ENCODE measurements at places on chromosomes 5 and 9. TPM values are rescaled to one million over a fixed set of nuclear protein-coding genes. Genes with fewer than 3 reads are reported as not detected.

RAB24 gene
- 32.4 TPM for total RNA-seq

LCN1 gene
- not detected for total RNA-seq

CDX1 gene
- total RNA-seq, result not detected

MBLAC2 gene
- 7.9 TPM for total RNA-seq

PCAT7 gene
- not detected for total RNA-seq

CDH12 gene
- total RNA-seq, result not detected

CER1 gene
- not detected for total RNA-seq

HSPA4 gene
- total RNA-seq, result 153 TPM

CAVIN4 gene
- total RNA-seq, result 5.2 TPM

ACOT12 gene
- total RNA-seq, result not detected

NDST1 gene
- 83.6 TPM for total RNA-seq

SLC6A18 gene
- not detected for total RNA-seq
